ENCODE measurements at places on chromosomes 1 and 21.

- DNase-seq, result no peak
Observed at GRCh38 chr21:33488936-33489335, 2.6 kb downstream of the DNAJC28 start.

GRCh38 chr21:37172646-37173045 is 94.5 kb downstream of the VPS26C start:
- DNase-seq, result no peak

GRCh38 chr1:161182214-161182613 is 4.9 kb upstream of the B4GALT3 start:
- DNase-seq, result no peak

DNA sequence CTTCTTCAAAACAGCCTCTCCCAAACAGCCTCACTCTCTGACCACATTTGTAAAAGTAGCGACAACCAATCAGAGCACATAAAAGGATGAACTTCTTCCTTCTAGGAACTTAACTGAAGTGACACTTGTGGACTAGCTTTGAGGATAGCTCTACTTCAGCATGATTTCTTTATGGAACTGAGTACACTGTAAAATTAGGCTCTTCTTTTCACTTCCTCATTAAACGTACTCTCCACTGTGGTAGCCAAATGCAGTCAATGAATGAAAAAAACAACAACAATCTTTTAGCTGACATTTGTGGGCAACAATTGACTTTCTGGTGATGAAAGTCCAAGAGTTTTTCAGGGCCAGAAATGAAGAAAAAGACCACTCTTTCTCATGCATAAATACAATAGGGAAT is 9.6 kb downstream of the LRRC53 start:
- no peak for DNase-seq

- peak; percentile 67 for DNase-seq
Observed at GRCh38 chr1:161305867-161306519, 3.8 kb downstream of the MPZ start.

Measured in astrocyte of the hippocampus (primary cell).